GM12892 (cell line): ENCODE measurements at places on chromosomes 12 and 14.

DNA sequence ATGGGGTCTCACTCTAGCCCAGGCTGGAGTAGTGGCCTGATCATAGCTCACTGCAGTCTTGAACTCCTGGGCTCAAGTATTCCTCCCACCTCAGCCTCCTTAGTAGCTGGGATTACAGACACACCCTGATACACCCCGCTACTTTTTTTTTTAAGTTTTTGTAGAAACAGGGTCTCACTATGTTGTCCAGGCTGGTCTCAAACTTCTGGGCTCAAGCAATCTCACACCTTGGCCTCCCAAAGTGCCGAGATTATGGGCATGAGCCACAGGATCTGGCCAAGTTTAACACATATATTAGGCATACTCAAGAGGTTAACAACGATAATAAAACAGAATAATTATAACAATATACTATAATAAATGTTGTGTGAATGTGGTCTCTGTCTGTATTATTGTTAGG, 25.8 kb downstream of the PPTC7 start:
- DNase-seq = no peak

DNA sequence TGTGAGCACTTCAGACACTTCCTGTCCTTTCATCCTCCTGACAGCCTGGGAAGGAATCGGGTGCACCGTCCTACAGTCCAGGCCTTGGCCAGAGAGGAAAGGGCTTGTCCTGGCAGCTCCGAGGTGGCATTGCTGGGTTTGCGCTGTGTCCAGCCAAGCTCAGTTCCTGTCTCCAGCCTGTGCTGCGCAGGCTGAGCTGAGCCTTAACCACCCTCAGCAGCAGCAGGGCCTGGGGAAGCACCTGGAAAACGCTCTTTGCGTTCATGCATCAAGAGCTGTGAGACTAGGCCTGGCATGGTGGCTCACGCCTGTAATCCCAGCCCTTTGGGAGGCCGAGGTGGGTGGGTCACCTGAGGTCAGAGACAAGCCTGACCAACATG, 33.7 kb upstream of the EML1 start:
- DNase-seq = no peak

DNA sequence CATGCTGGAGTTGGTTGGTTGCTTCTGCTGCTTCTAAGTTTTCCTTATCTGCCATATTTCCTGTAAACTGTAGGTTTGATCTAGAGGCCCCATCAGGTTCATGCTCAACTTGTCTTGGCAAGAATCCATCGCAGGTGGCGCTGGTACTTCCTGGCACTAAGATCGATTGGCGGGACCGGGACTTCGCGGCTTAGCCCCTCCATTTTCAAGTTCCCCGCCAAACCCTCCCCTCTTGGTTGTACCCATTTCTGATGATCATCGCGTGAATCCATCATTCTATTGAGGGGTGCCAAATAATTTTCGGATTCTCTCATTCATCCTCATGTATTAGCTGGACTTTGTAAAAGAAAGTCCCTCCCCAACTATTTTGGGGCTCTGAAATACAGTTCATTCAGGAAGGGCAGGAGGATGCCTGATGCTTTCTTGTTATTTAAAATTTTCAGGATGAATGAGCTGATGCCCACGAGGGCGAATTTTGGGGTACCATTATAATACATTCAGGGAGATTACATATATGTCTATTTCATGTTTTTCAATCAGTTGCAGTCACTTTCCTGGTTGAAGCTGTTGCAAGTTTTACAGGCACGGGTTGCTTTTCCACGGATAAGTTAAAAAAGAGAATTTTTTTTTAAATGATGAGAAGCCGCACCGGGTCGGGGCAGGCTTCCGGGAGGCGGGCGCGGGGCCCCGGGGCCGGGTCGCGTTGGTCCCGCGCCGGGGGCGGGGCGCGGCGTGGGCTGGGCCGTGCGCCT, 395 bp upstream of the BRI3BP start:
- no peak for DNase-seq

DNA sequence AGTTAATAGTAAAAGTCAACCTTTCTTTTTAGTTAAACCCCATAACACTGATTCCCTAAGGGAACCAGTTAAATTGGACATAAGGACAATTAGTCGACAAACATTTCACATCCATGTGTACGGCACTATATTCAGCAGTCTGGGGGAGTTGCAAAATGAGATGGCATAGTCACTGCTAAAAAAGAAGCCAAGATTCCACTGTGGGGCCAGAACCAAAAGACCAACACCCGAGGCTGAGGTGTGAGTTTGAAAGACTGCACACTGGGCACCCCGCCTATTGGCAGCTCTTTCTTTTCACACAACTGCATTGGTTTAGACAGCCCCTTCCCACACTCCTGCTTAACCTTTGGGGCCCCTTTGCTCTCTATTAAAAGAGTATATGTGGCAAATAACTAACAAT, 16.7 kb downstream of the SETD3 start:
- no peak for DNase-seq

GRCh38 chr12:130572553-130572952, 143.5 kb downstream of the RIMBP2 start:
- DNase-seq = no peak

GRCh38 chr12:109999649-109999971, 380 bp downstream of the ANKRD13A start:
- DNase-seq = no peak
